NCI-H1930 (cell line): ENCODE measurements at places on chromosomes 4 and X.
A peak's percentile ranks its signal among the peaks of the same experiment; 100 is the strongest.

DNA sequence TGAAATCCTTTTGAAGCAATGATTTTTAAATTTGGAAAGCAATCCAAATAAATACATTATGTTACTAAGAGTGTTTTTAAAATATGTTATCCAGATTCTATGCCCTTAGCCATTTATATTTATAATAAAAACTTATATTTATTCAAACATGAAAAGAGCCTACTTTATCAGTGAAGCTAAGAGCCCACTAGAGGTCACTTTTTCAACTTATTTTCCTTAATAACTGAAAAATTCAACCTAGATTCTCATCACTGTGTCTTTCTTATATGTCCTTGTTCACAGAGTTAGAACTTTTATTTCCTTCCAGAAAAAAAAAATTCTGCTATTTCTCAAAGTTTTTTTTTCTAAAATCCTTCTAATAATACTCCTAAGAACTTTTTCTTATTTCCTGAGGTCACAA, 23.9 kb downstream of the PRDM8 start:
- no peak for DNase-seq

DNA sequence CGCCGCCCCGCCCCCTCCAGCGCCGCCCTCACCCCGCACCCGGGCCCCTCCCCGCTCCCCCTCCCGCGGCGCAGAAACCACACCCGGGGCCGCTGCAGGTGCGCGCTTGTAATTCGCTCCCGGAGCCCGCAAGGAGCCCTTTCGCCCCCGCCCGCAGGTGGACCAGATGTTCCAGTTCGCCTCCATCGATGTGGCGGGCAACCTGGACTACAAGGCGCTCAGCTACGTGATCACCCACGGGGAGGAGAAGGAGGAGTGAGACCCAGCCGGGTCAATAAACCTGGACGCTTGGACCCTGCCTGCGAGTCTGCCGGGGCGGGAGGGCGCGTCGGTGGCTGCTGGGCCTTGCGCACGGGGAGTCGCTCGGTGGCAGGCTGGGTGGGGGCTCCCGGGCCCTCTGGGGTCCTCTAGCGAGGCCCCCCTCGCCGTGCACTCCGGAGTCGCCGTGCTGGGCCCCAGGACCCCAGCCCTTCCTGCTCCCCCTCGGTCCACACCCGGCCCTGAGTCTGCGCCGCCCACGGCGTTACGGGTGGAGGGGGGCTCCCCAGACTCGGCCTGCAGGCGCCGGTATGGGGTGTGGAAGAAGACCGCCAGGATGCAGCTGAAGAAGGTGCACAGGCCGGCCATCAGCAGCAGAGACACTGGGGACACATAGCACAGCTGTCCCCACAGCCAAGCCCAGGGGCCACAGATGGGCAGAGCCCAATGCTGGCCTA, 7.1 kb downstream of the SLC49A3 start:
- no peak for DNase-seq

DNA sequence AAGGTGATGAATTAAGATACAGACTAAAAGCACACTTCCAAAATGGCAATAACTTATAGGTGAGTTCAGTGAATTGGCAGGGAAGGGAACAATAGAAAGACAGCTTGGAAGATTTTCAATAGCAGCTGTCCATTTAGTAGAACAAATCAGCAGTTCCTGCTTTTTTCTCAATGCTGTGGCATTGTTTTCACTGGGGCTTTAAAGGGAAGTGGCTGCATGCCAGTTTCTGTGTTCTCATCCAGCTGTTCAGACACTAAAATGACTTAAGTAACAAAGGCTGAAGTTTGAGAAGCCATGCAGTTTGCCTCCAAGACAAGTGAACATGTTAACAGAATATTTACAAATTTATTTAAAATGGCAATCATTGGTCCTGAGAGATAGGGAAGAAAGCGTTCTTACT, 291.9 kb downstream of the FAM47A start:
- DNase-seq: no peak

DNA sequence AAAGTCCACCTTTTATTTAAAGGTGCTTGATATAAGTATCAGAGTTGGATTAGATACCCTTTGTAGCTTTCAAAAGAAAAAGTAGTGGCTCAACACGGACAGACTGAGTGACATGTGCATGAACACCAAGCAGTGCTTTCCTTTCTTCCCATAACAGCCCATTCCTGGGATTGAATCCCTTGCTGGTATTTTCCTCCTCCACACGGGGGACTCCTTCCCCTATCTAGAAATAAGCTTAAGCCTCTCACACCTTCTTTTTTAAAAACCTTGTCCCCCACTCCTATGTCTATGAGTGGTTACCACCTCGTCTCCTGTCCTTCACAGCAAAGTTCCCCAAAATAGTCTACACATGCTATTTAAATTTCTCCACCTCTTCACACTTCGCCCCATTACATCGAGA, 5.1 kb downstream of the AP1S2 start:
- no peak for DNase-seq

GRCh38 chrX:146907391-146908240, 93.1 kb upstream of the CXorf51A start:
- DNase-seq: no peak

DNA sequence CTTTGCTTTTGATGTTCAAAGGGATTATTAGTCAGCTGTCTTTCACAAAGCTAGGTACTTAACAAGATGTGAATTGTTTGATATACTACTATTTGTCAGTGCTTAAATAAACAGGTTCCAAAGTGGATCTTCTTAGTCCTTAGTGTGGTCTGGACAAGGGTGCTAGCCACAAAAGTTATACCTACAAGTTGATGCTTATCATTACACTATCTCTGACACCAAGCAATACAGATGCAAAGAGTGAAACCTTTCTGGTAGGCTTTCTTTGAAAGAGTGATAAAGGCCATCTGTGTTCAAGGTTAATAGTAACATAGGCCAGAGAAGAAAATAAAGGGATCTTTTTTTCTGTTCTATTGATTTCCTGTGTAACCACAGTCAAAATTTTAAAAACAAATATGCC, 12.2 kb upstream of the RBPJ start:
- DNase-seq: no peak

GRCh38 chrX:107562482-107562881, 65.8 kb upstream of the PRPS1 start:
- no peak for DNase-seq

GRCh38 chr4:168569931-168570276, 73.1 kb downstream of the PALLD start:
- DNase-seq: no peak

DNA sequence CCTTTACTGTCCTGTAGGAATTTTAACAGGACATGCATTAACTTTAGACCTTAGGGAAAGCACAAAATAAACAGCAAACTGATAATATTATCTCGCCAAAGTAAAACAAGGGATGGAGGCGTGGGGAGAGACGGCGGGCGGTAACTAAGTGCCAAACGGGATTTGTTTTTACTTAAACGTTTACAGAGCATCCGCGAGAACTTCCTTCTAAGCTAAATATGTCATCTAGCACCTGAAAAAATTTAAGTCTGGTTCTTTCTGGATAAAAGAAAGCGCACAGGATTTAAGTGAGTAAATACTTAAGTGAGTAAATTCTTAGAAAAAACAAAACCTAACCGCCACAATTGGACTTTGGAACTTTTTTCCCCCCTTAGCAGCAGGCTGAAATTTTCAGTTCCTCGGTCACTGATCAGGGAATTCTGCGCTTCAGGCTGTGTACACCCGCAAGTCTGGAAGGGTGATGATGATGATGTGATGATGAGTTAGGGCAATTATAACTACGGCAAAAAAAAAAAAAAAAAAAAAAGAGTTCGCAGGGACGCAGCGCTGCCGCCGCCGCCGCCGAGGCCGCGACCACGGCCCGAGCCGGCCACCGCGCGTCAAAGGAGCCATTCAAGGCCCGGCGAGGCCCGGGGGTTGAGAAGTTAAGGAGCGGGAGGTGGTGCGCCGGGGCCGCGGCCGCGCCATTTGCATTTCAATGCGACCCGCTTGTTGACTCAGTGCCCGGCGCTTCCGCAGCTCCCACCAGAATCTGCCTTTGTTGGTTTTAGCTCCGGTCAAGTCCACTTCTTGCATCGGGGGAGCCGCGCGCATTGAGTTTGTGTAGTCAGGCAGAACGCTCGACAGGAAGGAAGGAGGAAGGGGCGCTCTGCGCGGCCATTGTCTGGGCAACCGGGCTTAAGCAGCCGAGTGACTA, 108.8 kb downstream of the SPRY1 start:
- DNase-seq: peak; percentile 43

DNA sequence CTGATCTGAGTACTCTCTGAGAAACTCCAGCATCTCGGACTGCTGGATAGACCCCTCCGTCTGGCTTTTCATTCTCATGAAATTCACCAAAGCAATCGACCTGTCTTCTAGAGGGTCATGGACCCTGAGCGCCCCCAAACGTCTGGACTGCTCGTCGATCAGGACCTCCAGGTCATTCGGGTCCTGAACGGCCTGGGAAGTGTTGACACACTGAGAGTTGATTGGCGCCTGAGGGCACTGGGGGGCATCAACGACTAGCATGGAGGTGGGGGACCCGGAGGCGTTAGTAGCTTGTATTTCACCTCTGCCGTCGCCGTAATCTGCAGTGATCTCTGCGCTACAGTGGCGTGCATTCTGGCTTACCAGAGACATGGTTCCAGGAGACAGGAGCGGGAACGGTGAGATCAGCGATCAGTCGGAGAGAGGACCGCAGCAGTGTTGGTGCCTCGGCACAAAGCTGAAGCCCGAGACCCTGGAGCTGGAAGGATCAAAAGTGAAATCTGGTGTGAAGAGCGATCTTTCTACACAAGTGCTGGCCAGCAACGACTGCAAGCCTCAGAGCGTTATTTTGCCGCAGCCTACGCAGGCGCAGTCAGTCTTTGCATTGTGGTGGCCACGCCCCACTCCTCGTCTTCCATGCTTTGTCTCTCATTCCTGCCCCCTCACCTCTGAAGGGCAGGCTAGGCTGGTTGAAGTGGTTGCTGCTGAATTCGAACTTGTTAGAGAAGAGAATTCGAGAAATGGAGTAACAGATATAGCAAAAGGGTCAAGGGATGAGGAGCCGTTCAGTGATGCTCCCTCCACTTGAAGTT, at the start of gene MAGEE2:
MAGEE2 (minus strand) TSS at position 575 of the 812 bp plus-strand sequence; CDS start at position 372, 203 bp downstream.
- no peak for DNase-seq

DNA sequence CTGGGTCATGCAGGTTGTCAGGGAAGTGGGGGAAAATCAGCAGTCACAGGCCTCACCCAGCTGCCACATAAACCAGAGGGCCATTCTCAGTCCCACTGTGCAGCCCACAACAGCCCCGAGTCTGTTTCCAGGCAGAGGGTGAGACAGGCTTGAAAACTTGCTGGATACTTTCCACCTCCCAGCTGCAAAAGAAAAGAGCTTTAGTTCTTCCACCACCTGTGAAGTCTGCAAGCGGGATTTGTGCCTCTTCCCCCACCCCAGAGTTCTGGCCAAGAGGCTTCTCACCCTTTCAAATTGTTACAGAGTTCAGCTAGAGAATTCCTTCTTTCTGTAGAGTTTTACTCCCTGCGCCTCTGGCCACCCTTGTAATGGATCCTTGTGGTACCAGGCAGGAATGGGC, 115.5 kb upstream of the ZDHHC15 start:
- no peak for DNase-seq

- no peak for DNase-seq
Measured at GRCh38 chr4:7698584-7698983, 241.1 kb downstream of the AFAP1 start.

DNA sequence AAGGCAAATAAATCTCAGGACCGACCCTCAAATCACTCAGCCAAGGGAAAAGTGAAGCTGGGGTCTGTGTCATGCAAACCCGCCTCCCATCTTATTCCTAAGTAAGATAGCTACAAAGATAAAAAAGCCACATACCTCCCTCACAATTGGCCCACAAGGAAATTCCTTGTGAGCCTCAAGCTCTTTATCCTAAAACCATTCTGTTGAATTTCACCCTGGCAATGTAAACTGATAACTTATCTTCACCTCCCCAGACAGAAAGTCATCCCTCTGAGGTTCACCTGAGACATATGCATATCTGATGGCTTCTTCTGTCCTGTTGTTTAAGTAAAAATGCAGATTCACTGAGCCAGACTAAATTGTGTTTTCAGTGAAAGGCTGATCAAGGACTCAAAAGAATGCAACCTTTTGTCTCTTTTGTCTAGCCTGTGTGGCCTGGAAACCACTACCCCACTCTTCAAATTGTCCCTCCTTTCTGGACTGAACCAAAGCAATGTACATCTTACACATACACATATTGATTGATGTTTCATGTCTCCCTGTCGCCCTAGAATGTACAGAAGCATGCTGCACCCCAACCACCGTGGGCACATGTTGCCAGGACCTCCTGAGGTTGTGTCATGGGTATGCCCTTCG, 91.3 kb downstream of the MFAP3L start:
- no peak for DNase-seq

DNA sequence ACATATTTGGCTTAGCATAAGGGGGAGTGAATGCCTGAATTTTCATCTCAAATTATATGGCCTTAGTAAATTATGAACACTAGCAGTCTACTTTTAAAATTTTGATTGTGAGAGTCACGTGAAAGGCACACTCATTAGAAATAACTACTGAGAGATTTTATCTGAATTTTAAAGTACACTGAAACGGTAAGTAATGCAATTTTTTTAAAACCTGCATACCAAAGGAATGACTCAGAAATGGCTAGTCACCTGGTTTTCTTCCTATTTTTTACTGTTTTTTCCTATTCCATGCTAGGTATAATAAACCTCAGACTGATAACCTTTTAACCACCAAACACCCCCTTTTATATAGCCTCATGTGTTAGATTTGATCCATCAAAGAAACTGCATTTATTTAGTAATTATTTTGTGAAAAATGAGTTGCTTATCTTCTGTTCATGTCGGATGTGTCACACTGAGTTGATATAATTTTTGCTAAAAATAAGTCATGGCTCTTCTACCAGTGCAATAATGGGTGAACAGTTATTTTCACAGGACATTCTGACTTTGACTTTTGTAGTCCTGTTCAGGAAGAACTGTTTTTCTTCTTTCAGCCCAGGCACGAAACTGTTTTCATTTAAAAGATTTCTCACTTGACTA, 40.4 kb downstream of the CPEB2 start:
- no peak for DNase-seq

- no peak for DNase-seq
Measured at GRCh38 chr4:40769266-40769665, 19.5 kb downstream of the NSUN7 start.

GRCh38 chr4:183214912-183215488, 105.1 kb downstream of the CLDN22 start:
- no peak for DNase-seq

- no peak for DNase-seq
Measured at GRCh38 chrX:65609237-65609636, 58.2 kb upstream of the MSN start.

DNA sequence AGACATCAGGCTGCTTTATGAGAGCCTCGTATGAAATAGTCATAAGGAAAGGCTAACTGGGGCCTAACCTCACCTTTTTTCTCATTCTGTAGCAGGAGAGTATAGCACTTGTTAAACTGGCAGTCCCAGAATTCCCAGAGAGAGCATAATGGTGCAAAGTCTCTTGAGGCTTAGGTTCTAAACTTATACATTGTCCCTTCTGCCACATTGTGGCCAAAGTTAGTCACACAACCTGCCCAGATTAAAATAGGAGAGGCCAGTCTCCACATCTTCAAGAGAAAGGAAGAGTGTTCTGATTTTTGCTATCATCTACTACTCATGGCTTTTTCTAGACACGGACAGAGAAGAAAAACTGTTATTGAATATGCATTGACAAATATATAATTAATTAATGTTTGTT, 1588.9 kb upstream of the PCDH7 start:
- DNase-seq: no peak
